ENCODE measurements at places on chromosomes 1 and 21.

- DNase-seq: no peak
Measured at GRCh38 chr1:192709544-192709943, 73.6 kb downstream of the RGS13 start.

DNA sequence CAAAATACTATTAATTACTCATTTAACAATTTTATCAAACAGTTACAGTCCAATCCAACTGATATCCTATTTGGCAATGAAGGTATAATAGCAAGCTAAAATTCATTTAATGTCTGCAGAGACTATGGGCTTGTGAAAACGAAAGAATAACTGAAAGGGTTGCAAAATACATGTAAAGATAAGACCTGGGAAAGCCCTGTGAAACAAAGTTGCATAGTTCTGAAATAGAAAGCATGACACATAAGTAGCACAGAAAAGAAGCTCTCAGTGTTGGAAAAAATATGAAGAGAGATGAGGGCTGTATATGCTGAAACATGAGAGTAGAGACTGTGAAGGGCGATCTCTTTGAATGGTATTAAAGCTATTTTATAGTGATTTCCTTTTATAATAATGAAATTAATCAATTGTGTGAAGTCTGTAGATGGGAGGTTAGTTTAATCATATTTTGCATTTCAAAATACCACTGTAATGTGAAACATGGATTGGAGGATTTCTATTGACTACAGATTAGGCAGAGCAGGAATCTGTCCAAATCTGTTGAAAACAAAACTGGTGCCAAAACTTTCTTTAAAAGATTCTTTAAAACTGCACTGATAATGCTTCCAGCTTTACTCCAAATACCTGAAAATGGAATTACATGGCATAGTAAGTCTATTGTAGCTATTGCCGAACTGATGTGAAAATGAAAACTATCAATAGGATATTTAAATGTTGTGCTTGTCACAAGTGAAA, 1518.9 kb upstream of the B3GALT2 start:
- no peak for DNase-seq

DNA sequence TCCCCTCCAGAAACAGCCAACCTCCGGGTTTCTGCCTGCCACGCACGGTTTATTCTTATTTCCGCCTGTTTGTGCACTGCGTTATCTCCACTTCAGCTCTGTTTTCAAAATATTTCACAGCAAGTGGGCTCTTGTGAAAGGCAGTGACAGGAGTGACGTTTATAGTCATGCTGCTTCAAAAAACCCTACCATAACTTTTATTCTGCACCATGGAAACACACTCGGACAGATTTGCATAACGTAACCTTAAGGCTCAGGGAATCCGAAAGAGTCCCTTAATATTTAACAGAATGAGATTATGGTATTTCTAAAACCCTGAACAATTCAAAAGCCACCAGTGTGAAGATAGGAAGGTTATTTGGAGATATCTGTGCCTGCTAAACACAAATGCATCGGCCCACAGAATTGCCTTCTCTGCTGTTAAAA, 782 bp upstream of the SDE2 start:
- no peak for DNase-seq

- DNase-seq: no peak
Measured at GRCh38 chr1:234598974-234599616, 10.9 kb downstream of the IRF2BP2 start.

GRCh38 chr1:39268112-39268581, 63.7 kb downstream of the MACF1 start:
- DNase-seq: peak; percentile 78

- no peak for DNase-seq
Measured at GRCh38 chr1:215543191-215543606, 23.9 kb upstream of the KCTD3 start.

GRCh38 chr1:234111458-234112142, 207.1 kb downstream of the SLC35F3 start:
- DNase-seq: peak; percentile 18

- DNase-seq: no peak
Measured at GRCh38 chr1:2349806-2350205, 41.5 kb downstream of the MORN1 start.

GRCh38 chr1:147892216-147892615, 10.4 kb upstream of the GJA8 start:
- DNase-seq: peak; percentile 69

DNA sequence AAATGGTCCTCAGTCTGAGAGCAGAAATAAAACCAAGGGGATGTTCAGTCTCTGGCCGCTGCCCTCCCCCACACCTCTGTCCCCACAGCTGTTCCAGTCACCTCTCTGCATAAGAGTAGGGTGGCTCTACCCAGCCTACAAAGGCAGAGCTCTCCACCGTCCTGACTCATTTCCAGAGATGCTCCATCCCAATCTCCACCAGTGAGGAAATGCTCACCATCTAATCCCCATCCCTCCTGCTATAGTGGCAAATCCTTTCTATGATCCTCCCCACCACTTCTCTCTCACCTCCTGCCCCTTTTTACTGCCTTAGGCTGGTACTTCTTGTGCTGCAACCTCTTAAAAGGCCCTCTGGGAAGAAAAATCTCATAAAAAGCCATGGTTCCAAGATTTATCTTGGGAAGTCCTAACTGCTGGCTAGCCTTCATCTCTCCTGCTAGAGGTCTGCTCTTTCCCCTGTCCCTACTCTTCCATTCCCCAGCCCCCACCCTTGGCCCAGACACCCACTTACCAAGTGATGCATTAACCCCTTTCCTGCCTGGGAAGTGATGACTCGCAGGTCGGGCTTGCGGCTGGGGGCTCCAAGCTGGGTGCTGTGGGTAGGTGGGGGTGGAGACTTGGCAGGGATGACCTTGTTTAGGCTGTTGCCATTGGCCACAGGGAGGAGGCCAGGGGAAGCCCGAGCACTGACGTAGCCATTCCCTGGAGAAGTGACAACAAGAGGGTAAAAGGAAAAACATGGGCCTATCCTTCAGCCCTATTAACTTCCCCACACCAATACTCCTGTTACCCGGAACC, 23.9 kb downstream of the MEF2D start:
- no peak for DNase-seq

DNA sequence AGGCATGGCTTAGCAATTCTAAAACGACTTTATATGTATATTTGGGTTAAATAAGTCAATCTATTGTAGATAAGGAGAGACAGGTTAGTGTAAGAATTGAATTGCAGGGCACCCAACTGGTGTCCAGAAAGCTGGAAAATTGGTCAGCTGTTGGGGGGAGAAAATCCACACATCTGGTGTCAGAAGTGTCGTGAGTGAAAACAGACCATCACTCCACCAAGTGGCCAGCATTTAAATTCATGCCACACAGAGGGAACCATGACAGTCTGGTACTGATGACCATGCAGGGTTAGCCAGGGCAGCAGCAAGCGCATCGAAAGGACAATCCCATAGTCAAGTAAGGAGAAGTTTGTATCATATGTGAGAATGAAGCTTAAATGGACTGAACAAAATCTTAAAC, 11.7 kb downstream of the LAX1 start:
- DNase-seq: no peak

- DNase-seq: no peak
Measured at GRCh38 chr1:90835661-90836344, 118.7 kb upstream of the BARHL2 start.
